ENCODE measurements at places on chromosomes 12 and 14.

GRCh38 chr12:93115198-93115601 is 186.1 kb upstream of the EEA1 start:
- DNase-seq = no peak

DNA sequence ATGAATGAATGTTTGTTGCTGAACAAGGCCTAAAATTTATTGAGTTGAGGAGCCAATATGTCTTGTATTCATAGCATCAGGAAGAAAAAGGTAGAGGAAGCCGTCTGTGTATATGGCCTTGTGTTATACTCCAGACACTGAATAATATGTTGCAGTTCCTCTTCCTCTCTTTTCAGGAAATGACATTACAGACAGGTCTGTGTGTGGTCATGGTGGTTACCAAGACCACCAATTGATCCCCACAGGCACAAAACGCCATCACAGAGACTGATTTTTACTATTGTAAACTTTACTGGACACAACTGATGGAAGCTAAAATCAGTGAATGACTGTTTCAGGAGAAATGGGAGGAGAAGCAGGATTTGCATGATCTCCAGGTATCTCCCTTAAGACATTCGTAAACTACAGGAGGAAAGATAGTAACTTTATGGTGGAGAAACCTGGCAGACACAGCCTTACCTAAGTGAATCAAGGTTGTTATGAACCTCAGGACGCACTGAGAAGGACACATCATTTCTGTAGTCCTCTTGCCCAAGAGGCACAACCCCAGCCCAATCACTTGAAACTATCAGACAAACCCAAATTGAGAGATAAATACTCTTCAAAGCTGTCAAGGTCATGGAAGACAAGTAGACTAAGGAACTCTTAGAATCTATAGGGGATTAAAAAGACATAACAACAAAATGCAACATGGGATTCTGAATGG is 334.1 kb upstream of the RGS6 start:
- no peak for DNase-seq

DNA sequence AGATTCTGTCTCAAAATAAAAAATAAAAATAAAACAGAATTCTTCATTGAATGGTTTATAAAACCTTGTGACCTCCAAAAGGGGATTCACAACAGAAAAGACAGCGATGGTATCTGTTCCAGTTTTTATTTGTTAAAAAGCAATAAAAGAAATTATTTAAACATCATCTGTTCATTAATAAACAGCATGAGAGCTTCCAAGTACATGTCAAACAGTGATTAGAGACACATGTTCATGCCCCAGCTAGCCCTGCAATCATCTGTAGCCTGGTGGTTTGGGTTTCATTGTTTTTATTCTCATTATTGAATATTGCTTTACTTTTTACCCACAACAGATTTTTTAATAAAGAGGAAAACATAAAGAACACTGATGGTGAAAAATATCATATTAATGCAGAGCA is 173.3 kb downstream of the ANO2 start:
- DNase-seq = no peak

- DNase-seq = no peak
These were observed 140.7 kb downstream of the DYRK2 start for GRCh38 chr12:67789266-67789665.

GRCh38 chr14:76769636-76770292 is 8.5 kb downstream of the VASH1 start:
- DNase-seq = no peak

Data from CD4-positive, alpha-beta T cell treated with Interleukin-6 at 100 ng/mL for 8 hours (primary cell).